ENCODE measurements at places on chromosomes 16 and 17.

GRCh38 chr16:55225972-55226542 lies 97.9 kb upstream of the IRX6 start:
- DNase-seq: no peak

GRCh38 chr16:27174798-27175197 lies 28.5 kb upstream of the KDM8 start:
- no peak for DNase-seq

GRCh38 chr16:89289428-89290395 lies 72.2 kb downstream of the ZNF778 start:
- peak; percentile 59 for DNase-seq

DNA sequence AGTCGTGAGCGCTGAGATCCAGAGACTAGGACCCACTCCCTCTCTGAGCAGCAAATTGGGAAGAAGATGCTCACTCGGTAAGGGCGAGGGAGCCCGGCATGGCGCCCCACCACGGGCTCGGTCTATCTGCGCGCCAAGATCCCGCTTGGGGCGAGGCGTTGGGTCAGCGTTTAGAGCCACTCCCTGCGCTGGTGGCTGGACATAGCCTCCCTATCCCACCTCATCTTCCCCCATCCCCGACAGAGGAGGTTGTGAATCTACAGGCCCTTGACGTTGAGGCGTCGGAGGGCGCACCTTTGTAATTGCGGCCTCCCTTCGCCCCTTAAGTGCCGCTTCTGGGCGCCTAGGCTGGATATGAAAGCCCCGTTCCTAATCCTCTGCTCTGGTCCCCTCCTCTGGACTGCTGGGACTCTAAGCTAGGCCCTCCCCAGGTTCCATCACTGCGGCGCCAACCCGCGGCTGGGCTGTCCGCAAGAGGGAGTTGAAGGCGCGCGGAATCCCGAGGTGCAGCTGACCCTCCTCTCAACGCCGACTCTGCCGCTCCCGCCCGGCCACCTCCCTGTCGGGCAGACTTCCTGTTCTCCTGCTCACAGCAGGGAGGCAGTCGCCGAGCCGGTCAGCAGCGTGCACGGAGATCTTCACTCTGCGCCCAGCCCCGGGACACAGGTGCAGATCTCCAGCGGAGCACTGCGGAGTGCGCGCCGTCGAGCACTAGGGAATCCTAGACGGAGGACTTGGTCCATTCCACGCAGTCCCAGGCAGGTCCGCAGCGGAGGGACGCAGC lies 16.1 kb upstream of the HOXB9 start:
- no peak for DNase-seq

- no peak for DNase-seq
Measured at GRCh38 chr16:8607214-8607613, 14.3 kb upstream of the METTL22 start.

DNA sequence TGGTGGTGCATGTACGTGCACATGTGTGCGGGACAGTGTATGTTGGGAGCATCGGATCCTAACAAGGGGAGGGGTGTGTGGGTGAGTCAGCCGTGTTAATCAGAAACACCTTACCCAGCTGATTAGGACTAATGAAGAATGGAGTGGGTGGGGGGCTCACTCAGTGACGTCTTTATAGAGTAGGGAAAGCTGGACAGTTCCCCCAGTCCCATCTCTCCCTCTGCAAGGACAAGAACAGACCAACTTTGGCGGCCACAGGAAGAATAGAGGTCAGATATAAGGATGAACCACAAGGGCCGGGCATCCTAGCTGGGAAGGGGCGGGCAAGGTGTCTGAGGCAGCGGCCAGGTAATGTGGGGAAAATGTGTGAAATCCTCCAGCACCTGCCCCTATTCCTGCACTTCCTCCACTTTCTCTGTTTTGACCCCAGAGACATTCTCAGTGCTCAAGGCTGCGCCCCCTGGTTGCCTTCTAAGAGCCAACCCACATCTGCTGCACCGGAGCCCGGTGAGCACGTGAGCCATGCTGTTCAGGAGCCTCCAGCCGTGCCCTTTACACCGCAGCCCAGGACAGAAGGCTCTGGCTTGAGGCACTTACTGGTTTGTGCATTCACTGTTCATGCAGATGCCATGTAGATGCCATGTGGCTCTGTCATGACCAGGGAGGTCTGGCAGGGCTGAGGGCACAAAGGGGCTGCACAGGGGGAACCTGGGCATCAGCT lies 18.9 kb upstream of the TBX21 start:
- no peak for DNase-seq

DNA sequence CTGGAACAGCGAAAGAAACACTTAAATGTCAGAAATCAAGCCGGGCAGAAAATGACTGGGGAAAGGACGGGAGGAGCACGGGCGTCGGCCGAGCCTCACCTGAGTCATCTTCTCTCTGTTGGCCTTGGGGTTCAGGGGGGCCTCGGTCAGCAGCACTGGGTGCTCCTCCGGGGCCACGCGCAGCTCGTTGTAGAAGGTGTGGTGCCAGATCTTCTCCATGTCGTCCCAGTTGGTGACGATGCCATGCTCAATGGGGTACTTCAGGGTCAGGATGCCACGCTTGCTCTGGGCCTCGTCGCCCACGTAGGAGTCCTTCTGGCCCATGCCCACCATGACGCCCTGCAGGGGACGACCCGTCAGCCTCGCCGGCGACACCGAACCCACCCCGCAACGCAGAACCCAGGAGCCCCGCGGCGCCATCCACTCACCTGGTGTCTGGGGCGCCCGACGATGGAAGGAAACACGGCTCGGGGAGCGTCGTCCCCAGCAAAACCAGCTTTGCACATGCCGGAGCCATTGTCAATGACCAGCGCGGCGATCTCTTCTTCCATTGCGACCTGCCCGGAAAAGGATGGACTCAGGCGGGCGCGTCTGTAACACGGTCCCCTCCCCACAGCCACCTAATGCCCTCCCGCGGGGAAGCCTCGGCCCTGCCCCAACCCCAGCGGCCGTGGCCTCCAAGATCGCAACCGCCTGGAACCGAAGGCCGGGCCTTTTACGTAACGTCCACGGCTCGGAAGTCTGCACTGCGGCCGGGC lies 616 bp downstream of the ACTG1 start:
- no peak for DNase-seq

DNA sequence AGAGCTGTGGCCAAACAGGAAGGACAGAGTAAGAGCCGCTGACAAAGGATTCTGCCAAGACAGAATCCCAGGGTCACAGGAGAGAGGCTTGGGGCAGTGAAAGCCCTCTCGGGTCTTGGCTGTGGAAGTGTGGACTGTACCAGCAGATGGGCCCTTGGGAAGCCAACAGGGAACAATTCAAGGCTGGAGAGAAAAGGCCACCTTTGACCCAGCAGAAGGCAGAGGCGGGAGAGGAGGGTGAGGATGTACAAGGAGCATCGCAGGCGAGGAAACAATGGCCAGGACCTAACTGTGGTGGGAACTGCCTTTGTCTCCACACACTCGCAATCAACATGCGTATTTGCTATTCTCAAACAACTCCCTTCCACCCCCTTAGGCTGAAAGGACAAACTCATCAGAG lies 15.7 kb downstream of the CARHSP1 start:
- no peak for DNase-seq

DNA sequence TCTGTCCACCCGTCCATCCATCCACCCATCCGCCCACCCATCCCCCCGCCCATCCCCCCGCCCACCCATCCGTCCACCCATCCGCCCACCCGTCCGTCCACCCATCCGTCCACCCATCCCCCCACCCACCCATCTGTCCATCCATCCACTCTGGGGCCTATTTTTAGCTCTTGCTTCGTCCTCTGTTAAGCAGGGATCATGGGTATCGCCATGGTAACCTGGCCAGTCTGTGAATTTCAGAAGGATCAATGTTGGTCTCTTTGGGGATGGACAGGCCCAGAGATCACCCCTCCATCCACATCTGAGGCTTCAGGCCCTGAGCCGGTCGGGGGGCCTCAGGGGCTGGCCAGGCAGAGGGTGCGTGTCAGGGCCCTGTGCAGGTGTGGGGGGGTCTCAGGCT lies 15.2 kb upstream of the DPEP1 start:
- DNase-seq: no peak

DNA sequence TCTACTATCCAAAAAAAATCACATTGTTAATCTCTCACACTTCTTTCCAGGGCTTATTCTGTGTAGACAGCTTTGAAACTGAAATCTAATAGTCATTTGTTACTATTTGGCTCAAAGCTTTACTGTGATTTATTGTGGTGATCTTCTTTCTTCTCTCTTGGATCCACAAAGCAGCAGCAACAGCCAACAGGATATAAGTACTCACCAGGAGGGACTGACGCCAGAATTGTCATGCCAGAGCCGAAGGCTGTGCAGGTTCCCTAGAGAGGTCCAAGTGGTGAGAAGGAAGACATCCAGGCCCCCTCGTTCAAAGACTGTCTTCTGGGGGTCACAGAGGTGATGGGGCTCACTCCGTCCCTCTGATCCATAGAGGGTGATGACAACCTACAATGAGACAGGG lies 33.3 kb downstream of the PKD1L3 start:
- no peak for DNase-seq

DNA sequence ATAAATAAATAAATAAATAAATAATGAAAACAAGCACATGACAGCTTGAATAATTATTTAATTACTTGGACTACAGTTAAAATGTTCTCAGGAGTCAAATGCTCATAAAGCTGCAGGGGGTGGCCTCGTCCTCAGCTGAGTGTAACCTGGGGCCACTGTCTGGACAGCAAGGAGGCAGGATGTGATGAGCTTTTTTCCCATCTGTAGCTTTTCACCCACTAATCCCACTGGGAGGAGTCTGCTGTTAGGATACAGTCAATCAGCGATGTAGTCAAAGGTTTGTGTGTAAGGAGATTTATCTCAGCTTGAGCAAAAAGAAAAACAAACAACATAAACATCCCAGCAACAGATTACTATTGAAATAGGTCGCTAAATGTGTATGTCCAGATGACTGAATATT lies 22.5 kb downstream of the ZCCHC14 start:
- DNase-seq: no peak

DNA sequence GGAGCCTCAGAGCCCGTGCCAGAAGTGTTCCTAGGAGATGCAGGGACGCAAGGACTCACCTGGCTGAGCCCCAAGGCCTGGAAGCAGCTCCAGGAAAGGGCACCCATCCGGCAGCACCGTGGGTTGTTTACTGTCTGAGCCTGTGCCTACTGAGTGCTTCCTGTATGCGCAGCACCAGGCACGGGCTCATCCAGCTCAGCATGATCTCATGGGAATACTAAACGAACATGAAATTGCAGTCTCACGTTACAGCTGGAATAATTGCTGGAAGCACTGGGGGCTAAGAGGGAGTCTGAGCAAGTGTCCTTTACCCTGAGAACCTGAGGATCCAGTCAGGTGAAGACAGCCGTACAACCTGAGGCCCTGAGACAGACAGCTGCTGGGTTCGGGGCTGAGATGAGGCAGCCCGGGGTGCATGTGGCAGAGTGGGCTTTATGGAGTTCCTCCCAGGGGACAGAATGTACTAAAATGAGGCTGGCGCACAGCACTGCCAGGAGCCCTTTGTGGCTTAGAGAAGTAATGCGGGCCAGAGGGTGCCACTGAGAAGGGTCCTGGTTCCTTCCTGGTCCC lies 5.4 kb downstream of the CTRL start:
- no peak for DNase-seq

DNA sequence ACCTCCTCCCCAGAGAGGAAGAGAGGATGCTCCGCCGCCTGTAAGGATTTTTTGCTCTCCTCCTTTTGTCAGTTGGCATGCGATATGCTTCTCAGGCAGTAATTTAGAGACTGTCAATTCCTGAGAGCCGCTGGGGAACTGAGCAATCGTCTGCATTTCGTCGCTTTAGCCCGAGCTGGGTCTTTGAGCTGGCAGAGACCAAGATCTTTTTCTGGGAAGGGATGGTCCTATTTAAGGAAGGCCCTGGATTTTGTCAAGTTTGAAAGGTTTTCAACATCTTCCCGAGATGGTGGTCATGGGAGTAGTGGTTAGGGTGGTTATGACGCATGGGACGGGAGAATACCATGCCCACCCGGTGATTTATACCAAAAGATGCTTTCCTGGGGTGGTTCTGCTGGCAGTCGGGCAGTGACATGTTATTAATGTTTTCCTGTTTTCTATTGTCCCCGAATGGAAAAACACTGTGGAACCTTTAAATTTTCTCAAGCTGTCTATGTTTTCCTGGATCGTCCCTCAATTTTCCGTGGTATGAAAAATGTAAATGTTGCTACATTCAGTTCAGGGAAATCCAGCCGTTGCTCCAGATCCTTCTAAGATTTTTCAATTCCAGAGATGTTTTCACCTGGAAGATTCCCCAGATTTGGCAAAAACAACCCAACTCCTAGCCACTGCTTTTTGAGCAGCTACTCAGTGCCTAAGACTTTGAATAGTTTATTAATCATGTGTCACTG lies 586.4 kb downstream of the MAF start:
- no peak for DNase-seq

- DNase-seq: no peak
Measured at GRCh38 chr16:64903770-64904169, 218.1 kb downstream of the CDH11 start.

GRCh38 chr17:58325976-58326468 lies 2.6 kb downstream of the TSPOAP1 start:
- DNase-seq: no peak

- DNase-seq: no peak
Measured at GRCh38 chr16:86503830-86504229, 6.5 kb upstream of the FOXF1 start.

DNA sequence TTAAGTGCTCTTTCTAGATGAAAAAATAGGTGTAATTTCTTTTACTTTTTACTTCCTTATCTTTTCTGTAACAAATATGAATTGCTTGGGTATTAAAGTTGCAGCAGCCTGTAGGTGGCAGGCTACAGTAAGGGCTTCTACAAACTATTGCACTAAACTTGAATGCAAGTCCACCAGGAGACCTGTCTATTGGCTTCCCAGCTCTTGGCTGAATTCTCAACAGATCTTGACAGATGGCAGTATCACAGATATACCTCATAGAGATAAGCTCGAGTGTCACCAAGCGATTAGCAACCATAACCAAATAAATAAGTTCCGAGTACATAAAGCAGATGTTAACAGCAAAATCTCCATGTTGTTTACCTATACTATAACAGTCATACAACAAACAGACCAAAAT lies 5.9 kb downstream of the BBS2 start:
- peak; percentile 53 for DNase-seq

GRCh38 chr17:39547713-39548478 lies 59.8 kb downstream of the NEUROD2 start:
- peak; percentile 74 for DNase-seq

DNA sequence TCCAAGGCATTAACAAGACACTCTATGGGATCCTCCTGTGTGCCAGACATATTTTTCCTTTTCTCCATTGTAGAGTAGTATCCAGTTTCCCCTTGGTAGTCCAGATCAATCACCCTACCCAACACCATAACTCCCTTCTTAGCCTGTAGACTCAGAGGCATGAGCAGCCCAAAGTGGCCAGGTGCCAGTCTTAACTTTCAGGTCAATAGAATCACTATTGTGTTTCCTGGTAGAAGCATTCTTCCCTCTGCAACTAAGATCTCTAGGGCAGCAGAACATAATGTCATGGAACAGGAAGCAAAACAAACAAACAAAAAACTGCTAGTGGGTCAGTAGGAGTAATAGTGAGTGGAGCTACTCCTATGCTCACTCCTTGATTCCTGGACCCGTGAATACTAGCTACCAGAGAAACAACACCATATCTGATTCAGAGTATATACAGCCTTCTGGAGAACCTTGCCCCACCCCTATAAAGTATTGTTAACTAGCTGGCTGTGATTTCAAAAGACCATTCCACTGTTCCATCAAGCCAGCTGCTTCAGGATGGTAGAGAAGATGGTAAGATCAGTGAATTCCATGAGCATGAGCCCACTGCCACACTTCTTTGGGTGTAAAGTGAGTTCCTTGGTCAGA lies 11.2 kb upstream of the CLEC19A start:
- DNase-seq: no peak

GRCh38 chr17:65750631-65751115 lies 189.2 kb upstream of the AXIN2 start:
- peak; percentile 58 for DNase-seq

GRCh38 chr16:9249534-9249933 lies 158.1 kb downstream of the HAPSTR1 start:
- no peak for DNase-seq
